ENCODE measurements at places on chromosomes 3 and 15. TPM values are rescaled to one million over a fixed set of nuclear protein-coding genes. Genes with fewer than 3 reads are reported as not detected.
A peak's percentile ranks its signal among the peaks of the same experiment; 100 is the strongest.

- DNase-seq, result no peak
Measured at GRCh38 chr15:36172955-36173354, 406.5 kb upstream of the CDIN1 start.

DNA sequence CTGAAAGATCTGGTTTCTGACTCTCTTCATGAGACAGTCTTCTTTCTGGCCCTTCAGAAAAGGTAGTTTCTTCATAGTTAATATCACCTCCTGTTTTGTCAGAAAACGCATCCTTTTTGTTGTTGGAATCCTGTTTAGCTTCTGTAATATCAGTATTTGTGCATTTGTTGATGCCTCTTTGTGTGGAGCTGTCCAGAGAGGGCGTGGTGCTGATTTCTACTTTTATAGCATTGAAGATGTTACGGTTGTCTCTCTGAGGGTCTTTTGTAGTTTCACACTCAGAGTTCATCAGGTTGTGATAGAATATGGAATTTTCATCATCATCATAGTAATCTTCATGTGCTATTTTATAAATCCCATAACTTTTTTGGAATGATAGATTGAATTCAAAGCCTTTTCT, 8.9 kb downstream of the GPR149 start:
- no peak for DNase-seq

Gene NCBP2
- 39.9 TPM for total RNA-seq

Gene SLC22A14
- total RNA-seq, result 0.13 TPM

- DNase-seq, result no peak
Measured at GRCh38 chr3:106130384-106131198, 261.8 kb upstream of the CBLB start.

DNA sequence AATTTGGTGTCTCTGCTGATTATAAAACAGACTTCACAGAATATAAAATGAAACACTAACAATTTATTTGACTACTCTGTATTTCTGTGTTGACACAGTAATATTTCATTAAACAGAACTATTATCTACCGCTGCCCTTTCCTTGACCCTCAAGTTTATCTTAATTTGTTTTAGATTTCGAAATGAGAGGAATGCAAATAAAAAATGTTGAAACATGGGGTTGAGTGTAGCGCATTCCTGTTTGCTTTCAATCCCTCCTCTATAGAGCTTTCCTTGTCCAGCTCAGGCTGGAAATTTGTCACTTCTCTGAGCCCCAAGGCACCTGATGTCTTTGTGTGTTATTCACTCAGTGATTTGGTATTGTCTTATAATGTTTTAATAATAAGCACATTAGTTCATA, 550.2 kb downstream of the ZBBX start:
- DNase-seq, result no peak

Gene MRAS
- total RNA-seq, result 314 TPM

- no peak for DNase-seq
Measured at GRCh38 chr3:127560051-127560787, 30.3 kb downstream of the TPRA1 start.

- peak; percentile 35 for DNase-seq
Measured at GRCh38 chr3:126108676-126109050, 24.7 kb upstream of the SLC41A3 start.

Gene CEMIP
- total RNA-seq, result 9.9 TPM

DNA sequence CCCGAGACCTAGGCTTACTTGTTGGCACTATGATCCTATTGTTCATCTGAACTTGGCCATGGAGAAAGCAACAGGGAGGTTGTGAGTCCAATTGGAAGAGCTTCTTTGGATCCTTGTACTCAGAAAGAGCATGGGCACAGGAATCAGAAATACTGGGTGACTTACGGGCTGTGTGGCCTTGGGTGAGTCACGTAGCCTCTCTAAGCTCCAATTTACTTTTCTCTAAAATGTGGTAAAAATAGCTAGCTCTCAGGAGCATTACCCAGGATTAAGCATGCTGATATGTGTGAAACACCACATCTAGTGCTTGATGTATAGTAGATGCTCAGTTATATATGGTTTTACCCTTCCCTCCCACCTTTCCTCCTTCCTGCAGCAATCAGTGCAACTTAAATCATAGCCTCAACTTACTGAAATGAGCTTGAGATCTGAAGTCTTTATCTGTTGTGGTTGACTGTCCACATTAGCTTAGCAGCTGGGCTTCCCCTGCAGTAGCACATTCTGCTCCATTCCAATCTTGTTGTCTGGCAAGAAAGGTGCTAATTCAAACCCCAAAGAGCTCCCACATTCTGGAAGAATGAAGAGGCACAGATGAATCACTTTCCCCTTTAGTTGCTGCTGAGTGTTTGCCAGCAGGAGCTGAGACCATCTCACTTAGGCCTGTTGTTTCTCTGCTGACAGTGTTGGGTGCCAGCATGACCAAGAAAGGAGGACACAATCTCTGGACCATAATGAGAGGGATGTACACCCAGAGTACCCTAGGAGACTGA, 299.1 kb upstream of the TRIM42 start:
- no peak for DNase-seq

Gene DNASE1L3
- 2.0 TPM for total RNA-seq

Gene TMEM115
- 29.6 TPM for total RNA-seq

DNA sequence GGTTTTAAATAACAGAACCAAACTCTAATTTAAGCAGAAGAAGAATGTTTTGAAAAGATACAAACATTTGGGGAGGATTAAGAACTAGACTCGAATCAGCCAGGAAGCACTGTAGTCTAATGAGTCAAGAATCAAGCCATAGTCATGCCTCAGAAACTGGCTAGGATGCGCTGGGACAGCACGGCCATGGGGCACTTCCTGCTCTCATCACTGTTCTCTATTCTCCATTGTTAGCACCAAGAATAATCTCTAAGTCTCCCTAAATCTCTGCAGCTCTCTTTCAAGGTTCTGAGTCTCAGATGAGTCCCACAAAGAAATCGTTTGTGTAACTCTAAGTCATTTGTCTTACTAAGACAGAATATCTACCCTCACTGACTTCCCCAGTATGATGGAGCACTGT, 399.0 kb upstream of the KCNMB2 start:
- no peak for DNase-seq

DNA sequence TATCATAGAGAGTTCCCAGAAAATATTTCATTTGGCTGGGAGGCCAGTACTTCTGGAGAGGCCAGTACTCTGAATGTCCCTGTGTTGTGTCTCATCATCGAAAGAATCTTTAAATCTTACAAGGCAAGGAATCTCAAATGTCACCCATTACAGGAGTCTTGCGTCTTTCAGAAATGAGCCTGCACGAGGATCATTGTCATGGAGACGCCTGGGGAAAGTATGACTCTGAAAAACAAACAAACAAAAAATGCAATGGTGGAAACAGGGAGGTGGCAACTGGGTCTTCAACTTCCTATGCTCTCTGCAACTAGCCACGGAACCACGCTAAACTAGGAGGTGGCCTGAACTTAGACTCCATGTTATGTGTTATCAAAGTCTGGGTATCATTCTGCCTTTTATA, 804.6 kb downstream of the EPHA3 start:
- no peak for DNase-seq

- no peak for DNase-seq
Measured at GRCh38 chr3:51715977-51716294, 9.1 kb downstream of the GRM2 start.

GRCh38 chr15:69126054-69126469, 34.4 kb upstream of the GLCE start:
- DNase-seq, result no peak

DNA sequence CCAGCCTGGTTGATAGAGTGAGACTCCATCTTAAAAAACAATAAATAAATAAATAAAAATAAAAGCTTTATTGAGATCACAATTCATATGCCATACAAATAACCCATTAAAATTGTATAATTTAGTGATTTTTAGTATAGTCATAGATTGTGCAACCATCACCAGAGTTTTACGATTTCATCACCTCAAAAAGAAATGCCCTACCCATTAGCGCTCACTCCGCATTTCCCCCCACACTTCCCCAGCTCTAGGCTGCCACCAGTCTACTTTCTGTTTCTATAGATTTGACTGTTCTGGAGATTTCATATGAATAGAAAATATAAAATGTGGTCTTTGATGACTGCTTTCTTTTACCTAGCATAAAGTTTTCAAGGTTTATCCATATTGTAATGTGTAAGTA, 57.0 kb downstream of the ARHGEF26 start:
- DNase-seq, result no peak

DNA sequence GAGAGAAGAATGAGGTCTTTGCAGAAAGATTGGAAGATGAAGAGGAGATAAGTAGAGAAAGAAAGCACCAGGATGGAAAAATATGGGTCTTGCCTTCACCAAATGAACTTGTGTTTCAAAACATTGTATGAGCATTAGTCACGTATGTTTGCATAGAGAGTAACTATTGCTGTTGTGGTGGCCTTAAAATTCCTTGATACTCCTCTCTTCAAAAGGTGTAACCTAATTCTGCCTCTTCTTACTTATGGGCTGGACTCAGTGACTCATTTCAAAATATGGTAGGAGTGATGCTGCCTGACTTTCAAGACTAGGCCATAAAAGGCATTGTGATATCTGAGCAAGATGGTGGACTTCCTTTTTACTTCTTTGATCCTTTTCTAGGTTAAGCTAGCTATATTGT, 228.7 kb upstream of the ZNF385D start:
- DNase-seq, result no peak
